ENCODE measurements at places on chromosomes 12 and 14. TPM values are rescaled to one million over a fixed set of nuclear protein-coding genes. Genes with fewer than 3 reads are reported as not detected.

Gene CD4
- 2.6 TPM for total RNA-seq

Gene NANOG
- total RNA-seq = not detected

- DNase-seq = no peak
- no peak overlapping the region for H3K4me3 ChIP-seq
- no peaks in the 10 kb centered on the region for H3K27me3 ChIP-seq
- H3K27ac ChIP-seq = no peak overlapping the region
- peaks cover 16% of the 10 kb centered on the region for H3K36me3 ChIP-seq
Measured at GRCh38 chr12:69570545-69571399, 14.5 kb upstream of the CCT2 start.

DNA sequence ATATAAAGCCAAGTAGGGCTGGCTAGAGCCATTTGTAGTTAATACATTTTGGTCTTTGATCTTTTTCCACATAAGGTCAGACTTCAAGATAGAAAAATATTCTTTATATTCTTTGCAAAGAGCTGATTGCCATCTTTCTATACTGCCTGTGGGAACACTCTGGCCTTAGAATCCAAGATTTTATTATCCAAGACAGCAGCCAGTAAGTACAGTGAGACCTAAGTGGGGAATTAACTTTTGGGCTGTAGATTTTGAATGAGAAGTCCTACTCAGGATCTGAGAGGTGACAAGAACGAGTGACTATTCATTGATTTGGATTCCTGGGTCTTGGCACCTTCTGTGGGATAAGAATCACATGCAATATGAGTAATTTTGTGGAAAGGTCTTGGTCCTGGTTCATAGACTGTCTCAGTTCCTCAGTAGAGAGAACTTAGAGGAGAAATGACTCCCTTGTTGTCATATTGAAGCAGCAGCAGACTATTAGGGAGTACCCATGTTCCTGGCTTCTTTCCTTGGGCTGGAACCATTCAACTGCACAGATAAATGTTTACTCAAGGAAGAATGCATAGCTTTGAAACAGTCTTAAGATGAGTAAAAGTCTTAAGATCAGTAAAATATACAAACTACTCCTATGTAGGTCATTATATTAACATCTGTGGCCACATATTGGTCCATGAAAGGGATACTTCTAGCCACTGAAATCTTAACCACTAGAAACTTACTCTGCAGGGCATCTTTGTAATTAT lies 353.8 kb downstream of the RAD51B start:
- DNase-seq = no peak
- H3K4me1 ChIP-seq = no peaks in the 10 kb centered on the region
- no peak overlapping the region for H3K4me3 ChIP-seq
- no peaks in the 10 kb centered on the region for H3K27me3 ChIP-seq

DNA sequence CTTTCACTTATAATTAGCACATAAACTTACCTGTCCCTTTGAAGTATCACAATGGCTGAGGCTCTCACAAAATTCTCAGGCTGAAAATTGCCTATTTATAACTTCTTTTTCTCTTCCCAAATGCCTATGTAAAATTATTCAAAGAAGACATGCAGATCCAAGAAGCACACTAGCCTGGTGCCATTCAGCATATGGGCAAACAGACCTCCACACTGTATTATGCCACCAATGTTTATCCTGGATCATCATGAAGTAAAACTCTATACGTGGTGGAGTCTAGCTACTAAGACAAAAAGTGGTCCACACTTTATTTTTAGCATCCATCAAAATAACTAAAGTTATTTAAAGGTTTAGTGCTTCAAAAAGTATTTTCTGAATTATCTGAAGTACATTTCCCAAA lies 15.8 kb downstream of the TC2N start:
- peaks cover 10% of the 10 kb centered on the region for H3K4me1 ChIP-seq
- no peak overlapping the region for H3K4me3 ChIP-seq
- no peaks in the 10 kb centered on the region for H3K27me3 ChIP-seq
- DNase-seq = no peak
- no peak overlapping the region for H3K27ac ChIP-seq
- H3K36me3 ChIP-seq = peaks cover 49% of the 10 kb centered on the region

- H3K4me1 ChIP-seq = no peaks in the 10 kb centered on the region
- no peak overlapping the region for H3K4me3 ChIP-seq
- H3K36me3 ChIP-seq = peaks cover 9% of the 10 kb centered on the region
- no peak for DNase-seq
- H3K27me3 ChIP-seq = no peaks in the 10 kb centered on the region
- no peak overlapping the region for H3K27ac ChIP-seq
Measured at GRCh38 chr12:3658327-3659163, 94.4 kb downstream of the CRACR2A start.

DNA sequence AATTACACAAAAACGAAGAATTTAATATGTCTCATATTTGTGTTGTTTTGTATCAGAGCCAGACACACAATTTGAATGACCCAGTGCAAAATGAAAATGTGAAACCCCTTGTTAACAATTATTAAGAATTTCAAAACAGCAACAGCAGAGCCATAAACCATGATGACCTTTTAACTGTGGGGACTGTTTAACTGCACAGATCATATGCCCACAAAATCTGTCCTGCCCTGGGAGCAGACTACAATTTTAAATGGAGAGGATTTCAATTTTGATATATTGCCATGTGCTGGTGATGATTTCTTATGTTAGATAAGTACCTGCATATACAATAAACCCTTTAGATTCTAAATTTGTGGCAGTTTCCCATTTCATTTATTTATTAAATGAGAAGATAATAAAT lies 455.5 kb upstream of the MGAT4C start:
- no peak overlapping the region for H3K27ac ChIP-seq
- no peaks in the 10 kb centered on the region for H3K27me3 ChIP-seq
- no peaks in the 10 kb centered on the region for H3K4me1 ChIP-seq
- no peak for DNase-seq
- no peaks in the 10 kb centered on the region for H3K36me3 ChIP-seq

DNA sequence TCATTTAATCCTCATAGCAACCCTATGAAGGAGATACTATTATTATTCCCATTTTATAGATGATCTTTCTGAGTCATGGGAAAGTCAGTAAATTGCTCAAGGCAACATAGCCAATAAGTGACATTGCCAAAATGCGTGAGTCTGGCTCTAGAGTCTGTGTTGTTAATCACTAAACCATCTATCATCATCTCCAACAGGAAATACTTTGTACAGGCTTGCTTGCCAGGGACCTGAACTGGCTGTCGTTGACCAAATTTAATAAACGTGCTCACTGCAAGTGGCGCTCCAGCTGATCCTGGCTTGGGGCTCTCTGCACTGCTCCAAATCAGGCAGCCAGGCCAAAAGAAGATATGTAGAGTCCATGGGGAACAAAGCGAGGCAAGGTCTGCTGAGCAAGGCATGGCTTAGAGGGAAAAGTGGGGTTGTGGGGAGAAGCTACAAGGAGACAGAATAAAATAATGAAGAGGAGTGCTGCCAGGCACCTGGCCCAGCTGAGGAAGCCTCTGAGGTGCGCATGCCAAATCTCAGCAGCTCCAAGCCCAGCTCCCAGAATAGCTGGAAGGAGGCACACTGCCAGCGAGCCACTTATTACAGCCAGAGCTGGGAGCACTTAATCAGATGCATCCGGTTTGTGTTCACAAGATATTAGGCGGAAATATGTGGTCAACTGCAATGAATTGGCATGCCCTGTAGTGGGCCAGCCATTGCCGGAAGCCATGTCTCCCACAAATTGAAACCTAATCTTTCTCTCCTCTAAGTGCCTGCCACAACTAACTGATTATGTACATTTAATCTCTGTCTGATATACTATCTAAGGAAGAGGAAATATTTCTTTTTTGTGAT lies 43.3 kb upstream of the PTPRO start:
- H3K36me3 ChIP-seq = no peaks in the 10 kb centered on the region
- H3K27ac ChIP-seq = peak overlapping the region; percentile 46
- peaks cover 8% of the 10 kb centered on the region for H3K4me1 ChIP-seq
- peaks cover 7% of the 10 kb centered on the region for H3K27me3 ChIP-seq

DNA sequence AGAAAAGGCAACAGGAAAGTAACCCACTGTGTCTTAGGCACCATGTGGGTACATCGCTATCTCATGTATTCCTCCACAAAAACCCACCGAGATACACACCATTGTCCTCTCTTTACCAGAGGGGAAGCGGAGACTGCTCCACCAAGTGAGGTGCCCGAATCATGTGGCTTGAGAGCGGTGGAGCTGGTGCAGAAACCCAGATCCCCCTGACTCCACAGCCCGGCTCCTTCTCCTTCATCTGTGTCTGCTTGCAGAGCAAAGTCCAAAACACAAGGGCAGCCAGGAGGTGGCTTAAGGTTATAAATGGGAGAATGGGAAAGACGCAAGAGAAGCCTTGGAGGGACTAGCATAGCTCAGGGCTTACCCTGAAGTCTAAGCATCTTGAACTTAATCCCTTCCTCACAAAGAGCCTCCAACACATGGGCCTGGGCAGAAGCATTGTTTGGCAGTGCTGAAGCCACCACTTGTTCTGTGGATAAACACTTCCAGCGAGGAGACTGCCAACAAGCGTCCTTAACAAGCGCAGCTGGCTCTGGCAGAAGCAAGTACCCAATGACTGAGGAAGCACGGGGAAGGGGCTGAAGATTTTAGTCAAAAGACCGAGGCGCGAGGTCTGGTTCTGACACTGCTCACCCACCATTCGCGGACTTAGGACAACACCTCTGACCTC lies 83.0 kb downstream of the TTC7B start:
- no peak overlapping the region for H3K27ac ChIP-seq
- no peak overlapping the region for H3K4me3 ChIP-seq
- H3K4me1 ChIP-seq = no peaks in the 10 kb centered on the region
- H3K36me3 ChIP-seq = no peaks in the 10 kb centered on the region
- peaks cover 6% of the 10 kb centered on the region for H3K27me3 ChIP-seq

- no peak overlapping the region for H3K27ac ChIP-seq
- peaks cover 4% of the 10 kb centered on the region for H3K27me3 ChIP-seq
- H3K36me3 ChIP-seq = no peaks in the 10 kb centered on the region
- H3K4me1 ChIP-seq = peaks cover 10% of the 10 kb centered on the region
Measured at GRCh38 chr14:94031883-94032279, 5.7 kb downstream of the OTUB2 start.

DNA sequence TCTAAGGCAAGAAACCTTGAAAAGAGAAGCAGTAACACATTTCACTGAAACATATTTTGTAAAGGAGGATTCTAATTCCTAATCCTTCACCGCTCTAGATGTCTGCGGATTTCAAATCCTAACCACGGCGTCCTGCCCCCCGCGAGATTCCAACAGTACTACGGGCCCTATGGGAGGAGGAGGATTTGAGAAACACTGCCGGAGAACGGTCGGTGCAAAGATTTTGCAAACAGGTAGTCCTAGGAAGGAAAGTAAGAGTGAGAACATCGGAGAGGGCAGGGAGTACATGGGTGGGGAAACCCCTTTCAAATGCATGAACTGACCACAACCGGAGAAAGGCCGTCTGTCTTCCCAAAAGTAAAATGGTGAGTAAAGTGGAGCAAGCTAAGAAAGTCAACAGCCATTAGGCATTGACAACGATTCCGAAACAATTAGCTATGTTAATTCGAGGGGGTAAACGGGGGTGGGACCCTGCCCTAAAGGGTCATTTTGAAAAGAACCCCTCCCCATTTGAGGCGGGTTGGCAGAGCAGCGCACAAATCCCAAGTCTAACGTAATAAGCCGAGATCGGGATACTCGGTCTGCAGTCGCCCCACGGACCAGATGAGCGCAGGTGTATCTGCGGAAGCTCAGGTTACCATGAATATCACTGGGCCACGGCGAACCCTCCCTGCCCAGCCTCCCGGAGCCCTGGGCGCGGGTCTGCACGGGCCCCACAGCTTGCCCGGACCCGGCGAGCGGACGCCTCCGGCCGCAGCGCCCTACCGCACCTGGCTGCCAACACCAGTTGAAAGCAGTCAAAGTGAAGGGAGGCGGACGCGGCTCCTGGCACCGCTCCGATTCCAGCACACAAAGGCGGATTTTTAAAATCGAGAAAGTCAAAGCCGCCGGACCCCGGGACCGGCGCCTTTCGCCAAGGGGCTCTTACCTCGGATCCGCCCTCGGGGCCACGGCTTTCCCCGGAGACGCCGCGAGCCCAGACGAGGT lies 662 bp downstream of the EPS8 start:
- DNase-seq = no peak
- H3K27me3 ChIP-seq = peaks cover 54% of the 10 kb centered on the region
- H3K4me3 ChIP-seq = peak overlapping the region; percentile 93
- H3K27ac ChIP-seq = peak overlapping the region; percentile 10

GRCh38 chr14:53148671-53149070 lies 4.5 kb downstream of the DDHD1 start:
- DNase-seq = no peak
- H3K27ac ChIP-seq = peak overlapping the region; percentile 80
- no peaks in the 10 kb centered on the region for H3K27me3 ChIP-seq
- peak overlapping the region; percentile 96 for H3K4me3 ChIP-seq
- peaks cover 24% of the 10 kb centered on the region for H3K36me3 ChIP-seq

- no peaks in the 10 kb centered on the region for H3K4me1 ChIP-seq
- no peak overlapping the region for H3K4me3 ChIP-seq
- H3K36me3 ChIP-seq = no peaks in the 10 kb centered on the region
- H3K27me3 ChIP-seq = no peaks in the 10 kb centered on the region
- H3K27ac ChIP-seq = no peak overlapping the region
- no peak for DNase-seq
Measured at GRCh38 chr14:55707365-55707804, 127.4 kb downstream of the KTN1 start.

DNA sequence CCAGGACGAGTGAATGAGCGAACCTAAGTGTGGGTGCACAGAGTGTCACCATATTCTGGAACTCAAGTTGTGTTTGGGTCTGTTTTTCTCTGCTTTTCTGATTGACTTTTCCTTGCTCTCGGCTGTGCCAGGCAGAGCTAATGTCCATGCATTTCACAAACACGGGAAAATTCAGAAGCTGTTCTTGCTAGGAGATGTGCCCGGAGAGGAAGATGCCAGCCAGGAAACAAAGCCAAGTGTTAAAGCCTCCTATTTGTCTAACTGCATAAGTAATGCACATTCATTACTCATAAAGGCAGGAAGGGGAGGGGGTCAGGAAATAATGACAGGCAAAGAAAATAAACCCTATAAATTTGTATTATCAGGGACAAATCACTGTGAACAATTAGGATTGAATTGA lies 250.4 kb upstream of the SFSWAP start:
- H3K27ac ChIP-seq = no peak overlapping the region
- H3K4me1 ChIP-seq = no peaks in the 10 kb centered on the region
- no peaks in the 10 kb centered on the region for H3K36me3 ChIP-seq

GRCh38 chr14:77265561-77266335 lies 5.3 kb downstream of the NGB start:
- H3K4me3 ChIP-seq = no peak overlapping the region
- peaks cover 1% of the 10 kb centered on the region for H3K36me3 ChIP-seq
- no peak overlapping the region for H3K27ac ChIP-seq
- peaks cover 47% of the 10 kb centered on the region for H3K27me3 ChIP-seq

- no peak overlapping the region for H3K4me3 ChIP-seq
Measured at GRCh38 chr14:34120185-34120977, 169.5 kb upstream of the EGLN3 start.

All from activated naive CD8-positive, alpha-beta T cell treated with anti-CD3 and anti-CD28 coated beads, Interleukin-2, amount 10 ng/mL, durations not matched to agents 7 days and 5 days (primary cell).